Activated naive CD8-positive, alpha-beta T cell treated with anti-CD3 and anti-CD28 coated beads for 36 hours (primary cell): ENCODE measurements at places on chromosomes 2 and 18. TPM values are rescaled to one million over a fixed set of nuclear protein-coding genes. Genes with fewer than 3 reads are reported as not detected.
A peak's percentile ranks its signal among the peaks of the same experiment; 100 is the strongest.

Gene SKA1
- total RNA-seq, result 38.8 TPM

DNA sequence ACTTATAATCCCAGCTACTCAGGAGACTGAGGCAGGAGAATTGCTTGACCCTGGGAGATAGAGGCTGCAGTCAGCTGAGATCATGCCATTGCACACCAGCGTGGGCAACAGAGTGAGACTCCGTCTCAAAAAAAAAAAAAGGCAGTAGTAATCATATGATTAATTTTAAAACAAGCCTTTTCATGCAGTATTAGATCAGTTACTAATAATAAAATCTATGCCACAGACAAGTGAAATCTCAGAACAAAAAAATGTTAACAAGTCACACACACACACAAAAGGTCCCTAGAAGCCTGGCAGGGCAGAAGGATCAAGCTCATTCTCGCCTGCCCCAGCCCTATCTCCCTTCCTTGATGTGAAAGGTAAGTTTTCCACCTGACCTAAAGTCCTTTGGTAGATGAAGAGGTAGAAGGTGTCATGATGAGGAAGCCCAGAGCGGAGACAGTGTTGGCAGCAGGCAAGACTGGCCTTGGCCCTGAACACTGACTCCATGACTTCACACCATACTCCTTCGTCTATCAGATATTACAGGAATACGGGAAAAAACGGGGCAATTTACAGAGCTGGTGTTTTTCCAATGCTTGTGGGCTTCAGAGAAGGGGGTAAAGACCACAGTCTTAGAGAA is 10.6 kb downstream of the KDSR start:
- DNase-seq, result no peak

Gene LRRC30
- total RNA-seq, result not detected

GRCh38 chr2:226756131-226756530 is 43.5 kb downstream of the IRS1 start:
- no peak for DNase-seq

Gene PLA2R1
- not detected for total RNA-seq

DNA sequence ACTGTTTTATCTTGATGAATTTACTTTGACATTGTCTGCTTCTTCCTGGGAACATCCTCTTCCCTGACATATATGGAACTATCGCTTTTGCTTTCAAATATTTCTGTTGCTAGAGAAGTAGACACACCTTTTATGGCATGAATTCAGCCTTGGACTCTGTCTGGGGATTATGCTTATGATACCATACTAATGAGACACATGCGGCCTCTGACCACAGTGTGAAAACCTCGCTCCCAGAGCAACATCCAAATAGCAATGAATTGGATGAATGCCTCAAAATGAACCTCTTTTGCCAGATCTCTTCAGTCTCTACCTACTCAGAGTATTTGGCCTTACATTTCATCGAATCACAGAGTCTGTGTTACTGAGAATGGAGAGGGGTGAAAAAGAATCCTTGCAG is 70.9 kb downstream of the PIEZO2 start:
- no peak for DNase-seq

GRCh38 chr2:217445723-217446122 is 557.1 kb downstream of the TNS1 start:
- DNase-seq, result no peak

DNA sequence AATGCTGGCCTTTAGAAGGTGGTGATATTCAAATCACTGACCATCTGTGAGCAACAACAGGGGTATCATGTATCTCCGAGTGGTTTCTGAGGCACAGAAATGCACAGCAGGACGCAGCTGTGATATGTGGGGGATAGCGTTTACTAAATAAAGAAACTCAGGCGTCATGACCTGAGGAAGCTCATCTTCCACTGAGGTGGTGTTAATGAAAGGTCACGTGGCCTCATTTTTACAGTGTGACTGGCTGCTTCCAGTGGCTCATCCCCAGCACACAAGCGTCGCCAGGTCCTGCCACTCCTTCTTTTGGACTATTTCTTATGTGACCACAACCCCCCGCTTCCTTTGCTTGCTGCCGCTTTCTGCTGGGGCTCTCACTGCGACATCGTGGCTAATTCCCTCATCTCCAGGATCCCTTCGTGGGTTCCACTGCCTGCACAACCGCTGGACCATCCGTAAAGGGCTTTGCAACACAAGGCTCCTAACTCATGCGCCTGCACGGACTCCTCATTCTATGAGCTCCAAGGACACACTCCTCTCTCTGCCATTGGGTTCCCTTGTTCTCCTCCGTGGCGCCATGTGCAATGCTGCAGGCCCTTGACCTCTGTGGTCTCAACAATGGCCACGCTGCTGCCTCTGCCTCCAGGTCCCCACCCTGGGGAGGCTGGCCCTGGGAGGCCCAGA is 109.3 kb downstream of the MBP start:
- DNase-seq, result no peak

GRCh38 chr18:22171258-22172119 is 2.1 kb downstream of the GATA6 start:
- no peak for DNase-seq

Gene RBMS1
- total RNA-seq, result 39.3 TPM

DNA sequence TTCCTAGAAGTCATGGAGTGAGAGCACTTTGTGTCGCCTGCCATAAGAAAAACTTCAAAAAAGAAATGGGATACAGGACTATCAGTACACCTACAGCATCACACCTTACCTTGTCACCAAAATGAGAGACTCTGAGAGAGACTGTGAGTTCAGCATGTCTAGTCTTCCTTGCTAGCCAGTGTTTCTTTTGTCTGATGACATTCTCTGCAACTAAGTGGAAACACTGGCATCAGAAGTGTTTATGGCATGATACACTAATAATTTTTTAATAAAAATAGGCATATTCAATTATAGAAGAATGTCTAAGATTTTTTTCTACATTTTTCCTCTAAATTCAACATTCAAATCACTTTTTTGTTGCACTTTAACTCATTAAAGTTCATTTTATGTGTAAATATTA is 9.0 kb downstream of the RBM43 start:
- no peak for DNase-seq

GRCh38 chr2:238947920-238948710 is 100.2 kb downstream of the TWIST2 start:
- DNase-seq, result no peak

DNA sequence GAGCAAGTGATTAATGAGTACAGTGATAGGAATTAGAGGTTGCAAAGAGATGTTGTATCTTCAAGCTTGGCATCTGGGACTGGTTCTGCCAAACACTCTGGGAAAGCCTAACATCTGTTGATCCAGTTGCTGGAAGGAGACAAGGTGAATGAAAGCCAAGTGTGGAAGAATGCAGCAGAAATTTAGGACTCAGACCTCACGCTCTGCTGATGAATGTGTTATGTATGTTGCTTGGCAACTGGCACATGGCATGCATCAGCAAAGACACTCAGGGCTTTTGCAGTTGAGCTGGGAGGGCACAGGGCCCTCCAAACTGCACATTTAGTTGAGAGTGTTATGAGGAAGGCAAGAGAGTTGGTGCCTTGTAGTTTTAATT is 105.5 kb downstream of the COLEC12 start:
- DNase-seq, result no peak

Gene WDR33
- 76.5 TPM for total RNA-seq

Gene SERPINB3
- not detected for total RNA-seq

Gene CIB4
- total RNA-seq, result not detected

DNA sequence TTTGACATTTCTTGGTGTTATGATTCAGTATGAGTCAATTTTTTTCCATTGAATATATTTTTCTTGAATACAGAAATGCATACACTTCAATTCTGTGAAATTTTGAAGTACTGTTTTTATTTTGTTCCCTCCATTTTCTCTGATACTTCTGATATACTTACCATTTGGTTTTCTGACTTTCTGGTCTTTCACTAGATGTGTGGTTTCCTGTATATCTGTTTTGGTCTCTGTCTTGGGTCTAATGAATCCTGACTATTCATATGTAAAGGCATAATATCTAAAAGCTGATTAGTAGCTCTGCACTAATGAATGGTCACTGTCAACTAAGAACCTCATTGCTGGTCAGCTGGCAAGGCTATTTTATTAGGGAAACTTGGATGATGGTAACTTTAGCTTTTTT is 345.6 kb downstream of the GRB14 start:
- no peak for DNase-seq

DNA sequence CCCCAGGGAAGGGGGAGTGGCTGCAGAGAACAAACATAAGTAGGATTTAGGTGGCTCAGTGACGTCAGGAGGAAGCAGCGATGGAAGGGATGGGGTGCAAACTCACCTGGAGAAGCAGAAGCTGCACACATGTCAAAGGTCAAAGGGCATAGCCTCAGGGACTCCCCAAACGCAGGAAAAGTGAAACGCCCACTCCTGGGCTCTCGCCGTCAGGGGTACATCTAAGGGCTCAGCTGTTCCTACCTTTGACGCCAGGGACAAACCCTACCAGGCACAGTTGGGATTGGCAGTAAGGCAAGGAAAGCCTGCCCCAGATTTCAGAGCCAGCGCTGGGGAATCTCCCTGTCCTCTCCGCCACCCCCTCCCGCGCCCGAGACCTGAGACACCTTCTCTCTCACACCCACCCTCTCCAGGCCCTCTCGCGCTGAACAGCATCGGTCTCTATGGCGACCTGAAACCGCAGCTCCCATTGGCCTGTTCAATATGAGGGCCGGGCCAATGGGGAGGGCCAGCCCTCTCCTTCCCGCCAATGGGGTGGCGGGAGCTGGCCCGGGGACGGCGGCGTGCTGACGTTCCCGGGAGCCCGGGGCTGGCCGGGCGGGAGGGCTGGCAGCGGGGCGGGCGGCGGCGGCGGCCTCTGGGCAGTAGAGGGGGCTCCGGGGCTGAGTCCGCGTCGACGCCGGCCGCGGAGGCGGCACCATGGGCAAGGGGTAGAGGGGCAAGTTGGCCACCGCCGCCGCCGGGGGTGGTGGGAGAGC is at the start of the genes CCDC148 and PKP4:
CCDC148 (minus strand) TSS at position 445 of the 758 bp plus-strand sequence; CDS start at position 131, 314 bp downstream.
PKP4 (plus strand) TSS at position 644 of the 758 bp plus-strand sequence. CDS start 76,233 bp downstream, outside the sequence.
- peak; percentile 92 for DNase-seq

GRCh38 chr18:40902436-40902835 is 1052.6 kb upstream of the PIK3C3 start:
- no peak for DNase-seq

DNA sequence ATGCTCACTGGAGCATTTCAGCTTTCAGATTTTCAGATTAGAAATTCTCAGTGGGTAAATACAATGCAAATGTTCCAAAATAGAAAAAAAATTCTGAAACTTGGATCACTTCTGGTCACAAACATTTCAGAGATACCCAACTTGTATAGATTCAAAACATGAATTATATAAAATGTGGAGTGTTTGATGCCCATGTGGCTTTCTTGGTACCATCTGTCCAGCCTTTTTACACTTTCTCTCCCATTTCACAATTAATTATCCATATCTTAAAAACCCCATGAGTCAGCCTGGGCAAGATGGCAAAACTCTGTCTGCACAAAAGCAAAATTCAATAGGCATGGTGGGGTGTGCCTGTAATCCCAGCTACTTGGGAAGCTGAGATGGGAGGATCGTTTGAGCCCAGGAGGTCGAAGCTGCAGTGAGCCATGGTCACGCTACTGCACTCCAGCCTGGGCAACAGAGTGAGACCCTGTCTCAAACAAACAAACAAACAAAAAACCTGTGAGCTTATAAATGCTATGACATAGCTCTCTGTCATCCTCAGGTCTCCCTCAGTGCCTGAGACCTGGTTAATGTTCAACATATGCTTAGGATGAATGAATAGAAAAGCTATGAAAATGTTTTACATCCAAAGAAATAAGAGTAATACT is 146.3 kb upstream of the TTC39C start:
- no peak for DNase-seq

DNA sequence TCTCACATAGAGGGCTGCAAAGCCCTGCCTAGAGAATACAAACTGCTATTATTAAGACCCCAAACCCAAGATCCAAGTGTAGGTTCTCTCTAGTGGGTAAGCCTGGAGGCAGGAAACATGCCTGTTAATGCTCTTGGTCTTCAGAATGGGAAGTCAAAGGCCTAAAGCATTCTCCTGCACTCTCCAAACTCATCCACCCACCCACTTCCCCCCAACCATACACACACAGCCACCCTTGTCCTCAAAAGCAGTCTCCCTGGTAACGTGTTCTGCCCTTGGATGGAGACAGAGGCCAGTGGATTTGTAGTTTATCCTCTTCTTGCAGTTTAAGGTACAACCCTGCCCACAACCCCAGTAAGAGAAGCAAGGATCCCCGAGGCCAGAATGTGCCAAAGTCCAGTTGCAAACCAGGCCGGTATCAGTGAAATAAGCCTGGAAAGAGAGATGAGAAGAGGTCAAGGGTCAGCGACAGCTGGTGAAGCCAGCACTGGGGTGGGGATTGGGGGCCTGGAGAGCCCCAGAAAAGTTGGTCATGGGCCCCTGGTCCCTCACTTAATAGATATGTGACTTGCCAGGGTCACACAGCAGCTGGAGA is 23.0 kb downstream of the TMEM247 start:
- no peak for DNase-seq

- no peak for DNase-seq
Observed at GRCh38 chr2:68414876-68415275, 49.8 kb downstream of the PLEK start.

GRCh38 chr2:135096665-135097446 is 44.8 kb downstream of the RAB3GAP1 start:
- no peak for DNase-seq

Gene LMAN2L
- 5.2 TPM for total RNA-seq

Gene ALK
- total RNA-seq, result not detected

DNA sequence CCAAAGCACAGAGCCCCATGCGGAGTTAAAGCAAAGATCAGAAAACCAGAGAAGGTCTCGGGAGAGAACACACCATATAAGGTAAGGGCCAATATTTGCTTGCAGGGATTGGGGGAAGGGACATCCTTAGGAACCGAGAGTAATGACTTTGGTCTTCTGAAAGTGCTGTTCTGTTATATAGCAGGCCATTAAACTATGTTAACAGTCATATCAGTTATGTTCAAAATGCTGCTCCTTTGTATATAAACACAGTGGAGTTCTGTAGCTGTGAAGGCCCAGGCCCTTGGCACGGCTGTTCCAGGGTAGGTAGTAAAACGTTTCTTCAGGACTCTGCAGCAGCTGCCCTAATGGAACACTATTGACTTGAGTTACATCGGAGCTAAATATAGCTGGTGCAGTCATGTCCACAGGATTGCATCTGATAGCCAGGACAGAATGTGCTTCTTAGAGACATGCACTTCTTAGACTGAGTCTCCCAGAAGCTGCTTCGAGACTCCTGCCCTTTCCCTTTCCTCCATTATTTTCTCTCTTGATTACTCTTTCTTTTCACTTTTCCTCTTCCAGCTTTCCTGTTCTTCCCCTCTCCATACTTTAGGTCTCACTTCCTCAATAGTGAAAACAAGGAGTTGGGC is 122.4 kb downstream of the SETBP1 start:
- no peak for DNase-seq

Gene REG3G
- not detected for total RNA-seq

DNA sequence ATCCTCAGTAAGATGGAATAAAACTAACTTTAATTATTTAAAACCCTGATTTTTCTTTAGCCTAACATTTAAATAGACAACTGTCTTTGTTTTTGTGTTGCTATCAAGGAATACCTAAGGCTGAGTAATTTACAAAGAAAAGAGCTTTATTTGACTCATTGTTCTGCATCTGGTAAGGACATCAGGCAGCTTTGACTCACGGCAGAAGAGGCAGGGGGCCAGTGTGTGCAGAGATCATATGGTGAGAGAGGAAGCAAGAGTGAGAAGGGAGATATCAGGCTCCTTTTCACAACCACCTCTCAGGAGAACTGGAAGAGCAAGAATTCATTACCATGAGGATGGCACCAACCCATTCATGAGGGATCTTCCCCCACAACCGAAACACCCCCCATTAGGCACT is 64.6 kb upstream of the TFPI start:
- DNase-seq, result no peak
